Vagina (tissue), 2 donors: ENCODE measurements at places on chromosomes 7 and 10. TPM values are rescaled to one million over a fixed set of nuclear protein-coding genes. Genes with fewer than 3 reads are reported as not detected.

GRCh38 chr10:109343293-109343692, 580.0 kb downstream of the XPNPEP1 start:
- no peak for DNase-seq

GRCh38 chr10:80709866-80710265, 172.2 kb downstream of the SH2D4B start:
- no peak for DNase-seq

DNA sequence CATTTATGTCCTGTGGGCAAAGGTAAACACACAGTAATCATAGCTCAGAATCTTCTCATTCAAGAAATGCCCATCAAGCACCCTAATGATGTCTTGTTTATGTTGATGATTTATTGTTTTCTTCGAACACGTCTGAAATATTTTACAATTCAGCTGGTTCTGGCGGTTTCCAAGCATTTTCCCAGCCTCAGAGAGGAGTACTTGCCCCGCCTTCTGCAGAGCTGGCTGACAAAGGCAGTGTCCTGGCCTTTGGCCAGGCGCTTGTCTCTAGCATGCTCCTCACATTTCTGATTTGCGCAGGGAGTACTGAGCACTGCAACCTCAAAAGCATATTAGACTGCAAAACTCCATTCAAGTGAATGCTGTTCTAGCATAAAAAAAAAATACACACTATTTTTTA, 314.2 kb upstream of the GNAI1 start:
- DNase-seq = no peak

DNA sequence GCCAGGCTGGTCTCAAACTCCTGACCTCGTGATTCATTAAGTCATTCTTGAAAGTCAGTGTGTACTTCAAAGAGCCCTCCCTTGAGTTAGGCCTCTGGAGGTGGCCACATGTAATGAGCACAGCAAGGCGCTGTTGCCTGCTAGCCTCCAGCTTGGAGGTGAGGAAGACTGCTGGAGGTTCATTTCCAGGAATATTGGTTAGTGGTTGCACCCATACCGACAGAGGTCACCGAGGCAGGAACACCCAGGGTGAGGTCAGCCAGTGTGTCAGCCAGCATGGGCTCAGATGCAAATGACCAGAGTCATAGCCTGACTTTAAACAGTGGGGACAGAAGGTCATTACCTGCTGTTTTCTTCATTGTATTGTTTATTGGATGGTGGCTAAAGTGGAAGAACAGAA, 85.0 kb downstream of the PLPP4 start:
- DNase-seq = no peak

GRCh38 chr10:124353091-124353815, 65.5 kb downstream of the OAT start:
- no peak for DNase-seq

DNA sequence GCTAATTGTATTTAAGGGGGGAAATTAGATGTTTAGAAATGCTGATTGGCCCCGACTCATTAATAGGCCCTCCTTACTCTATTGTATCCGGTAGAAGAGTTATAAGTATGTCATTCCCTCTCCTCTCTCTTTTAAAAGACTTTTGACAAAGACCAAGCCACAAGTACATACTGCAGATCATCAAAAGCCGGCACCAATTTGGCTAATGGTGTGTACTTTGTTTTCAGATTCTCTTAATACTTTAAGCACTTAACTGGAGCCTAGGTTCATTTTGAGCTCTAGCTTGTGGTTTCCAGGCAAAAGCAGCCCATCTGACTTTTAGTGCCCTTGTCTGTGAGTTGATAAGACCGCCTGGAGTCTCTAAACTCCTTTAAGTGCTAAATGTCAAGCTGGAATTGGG, 210.0 kb upstream of the LYZL1 start:
- DNase-seq = no peak

Gene FRMD4A
- 24.8 TPM for total RNA-seq

Gene GCK
- total RNA-seq = 1.7 TPM
